ENCODE measurements at places on chromosomes 2 and 18.
A peak's percentile ranks its signal among the peaks of the same experiment; 100 is the strongest.

DNA sequence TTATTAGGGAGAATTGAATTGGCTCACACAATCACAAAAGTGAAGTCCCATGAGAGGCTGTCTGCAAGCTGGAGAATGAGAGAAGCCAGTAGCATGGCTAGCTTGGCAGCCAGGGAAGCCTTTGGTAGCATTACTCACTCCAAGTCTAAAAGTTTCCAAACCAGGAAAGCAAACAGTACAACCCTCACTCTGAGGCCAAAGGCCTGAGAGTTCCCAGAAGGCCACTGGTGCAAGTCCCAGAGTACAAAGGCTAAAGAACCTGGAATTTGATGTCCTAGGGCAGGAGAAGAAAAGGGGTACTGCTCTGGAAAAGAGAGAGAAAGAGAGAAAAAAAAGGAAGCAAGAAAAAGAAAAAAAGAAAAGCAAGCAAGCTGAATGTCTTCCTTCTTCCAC is 318.2 kb downstream of the RND3 start:
- DNase-seq: peak; percentile 93

DNA sequence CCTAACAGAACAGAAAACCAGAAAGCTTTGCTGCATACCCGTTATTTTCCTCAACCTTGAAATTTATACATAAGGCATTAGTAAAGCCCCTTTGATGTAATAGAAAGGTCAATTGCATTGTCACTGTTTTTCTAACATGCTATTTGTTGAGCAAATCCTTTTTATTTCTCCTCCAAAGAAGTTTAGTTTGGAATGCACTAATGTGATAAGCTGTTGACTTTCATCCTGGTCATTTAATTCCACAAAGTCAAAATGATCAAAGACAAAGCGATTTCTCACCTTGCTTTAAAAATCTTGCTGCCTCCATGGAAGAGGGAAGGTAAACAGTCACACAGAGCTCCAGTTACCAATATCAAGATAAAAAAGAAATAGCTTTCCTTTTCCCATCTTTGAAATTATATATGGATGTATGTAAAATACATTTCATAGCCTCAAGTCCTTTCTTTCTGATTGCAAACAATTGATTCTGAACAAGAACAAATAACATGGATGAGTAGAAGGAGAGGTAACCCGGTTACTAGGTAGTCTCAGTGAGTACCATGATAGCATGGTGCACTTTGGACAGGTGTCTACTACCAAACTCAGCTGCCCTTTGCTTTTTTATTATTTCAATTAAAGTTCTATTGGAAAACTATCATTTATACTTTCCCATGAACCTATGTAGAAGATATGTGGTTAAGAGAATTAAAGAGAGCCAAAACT is 452.7 kb downstream of the STK39 start:
- no peak for DNase-seq

DNA sequence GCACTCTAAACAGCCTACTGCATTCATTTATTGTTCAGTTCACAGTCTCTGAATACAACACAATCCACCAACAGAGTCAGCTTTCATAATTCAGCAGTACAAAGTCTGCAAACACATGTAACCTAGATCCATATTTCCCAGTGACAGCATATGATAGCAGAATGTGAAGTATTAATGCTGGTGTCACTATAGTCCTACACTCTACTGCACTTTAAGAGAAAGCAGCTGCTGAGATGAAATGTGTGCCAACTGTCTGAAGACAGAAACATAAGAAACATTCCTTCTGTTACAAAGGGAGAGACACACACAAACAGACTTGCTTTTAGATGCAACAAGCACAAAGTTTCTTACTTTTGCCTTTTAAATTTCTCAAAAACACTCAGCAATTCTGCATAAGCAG is 441.8 kb downstream of the ZEB2 start:
- no peak for DNase-seq

GRCh38 chr2:70425682-70426301 is 123.9 kb upstream of the FAM136A start:
- no peak for DNase-seq

DNA sequence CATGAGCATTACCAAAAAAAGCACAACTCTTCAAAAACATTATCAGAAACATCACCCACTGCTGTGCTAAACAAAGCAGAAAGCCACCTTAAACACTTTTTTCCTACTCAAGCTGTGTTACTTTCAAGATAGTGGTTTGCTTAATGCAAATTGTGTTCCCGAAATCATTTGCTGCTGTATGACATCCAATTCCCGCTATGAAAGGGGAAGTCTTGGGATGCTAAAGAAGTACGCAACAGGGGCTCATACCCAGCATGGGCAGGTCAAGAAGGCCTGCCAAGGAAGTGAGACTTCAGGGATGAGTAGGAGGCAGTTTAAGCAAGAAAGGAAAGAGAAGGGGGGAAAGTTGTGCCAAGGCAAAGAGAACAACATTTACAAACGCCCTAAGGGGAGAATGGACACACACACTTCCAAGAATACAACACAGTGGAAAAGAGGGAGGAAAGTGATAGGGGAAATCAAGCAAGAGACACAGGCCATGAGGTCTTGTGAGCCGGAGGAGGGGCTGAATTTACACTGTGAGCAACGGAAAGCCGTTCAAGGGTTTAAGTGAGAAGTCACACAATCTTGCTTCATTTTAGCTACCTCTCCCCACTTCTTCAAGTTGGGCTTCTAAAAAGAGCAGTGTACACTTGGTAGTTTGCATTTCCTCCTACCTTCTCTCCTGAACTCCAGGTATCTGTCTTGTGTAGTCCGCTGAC is 4.0 kb downstream of the PTPN2 start:
- DNase-seq: no peak

- DNase-seq: no peak
Observed at GRCh38 chr2:71526975-71527374, 73.6 kb downstream of the DYSF start.

DNA sequence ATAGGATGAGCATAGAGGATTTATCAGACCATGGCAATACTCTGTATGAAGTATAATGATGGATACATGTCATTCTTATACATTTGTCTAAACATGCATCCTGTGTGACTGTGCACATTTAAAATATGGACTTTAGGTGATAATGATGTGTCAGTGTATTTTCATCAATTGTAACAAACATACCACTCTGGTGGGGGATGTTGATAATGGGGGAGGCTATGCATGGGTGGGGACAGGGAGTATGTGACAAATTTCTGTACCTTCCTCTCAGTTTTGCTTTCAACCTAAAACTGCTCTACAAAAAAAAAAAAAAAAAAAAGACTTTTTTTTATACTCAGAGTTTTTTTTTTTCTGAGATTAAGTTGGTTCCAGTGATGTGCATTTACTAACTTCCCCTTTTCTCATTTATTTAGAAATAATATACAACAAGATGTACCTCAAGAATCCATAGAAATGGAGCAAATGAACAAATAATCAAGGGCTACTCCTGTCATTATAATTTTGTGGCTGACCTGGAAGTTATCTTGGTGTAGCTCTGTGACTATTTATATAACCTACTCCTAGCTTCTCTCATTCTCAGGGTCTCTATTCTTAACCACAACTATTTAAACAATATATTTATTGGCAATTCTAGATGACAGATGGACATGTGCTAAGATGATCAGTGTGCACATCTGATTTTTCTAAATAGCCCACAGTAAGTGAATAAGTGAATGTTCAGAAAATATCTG is 108.9 kb upstream of the ITGA4 start:
- no peak for DNase-seq

DNA sequence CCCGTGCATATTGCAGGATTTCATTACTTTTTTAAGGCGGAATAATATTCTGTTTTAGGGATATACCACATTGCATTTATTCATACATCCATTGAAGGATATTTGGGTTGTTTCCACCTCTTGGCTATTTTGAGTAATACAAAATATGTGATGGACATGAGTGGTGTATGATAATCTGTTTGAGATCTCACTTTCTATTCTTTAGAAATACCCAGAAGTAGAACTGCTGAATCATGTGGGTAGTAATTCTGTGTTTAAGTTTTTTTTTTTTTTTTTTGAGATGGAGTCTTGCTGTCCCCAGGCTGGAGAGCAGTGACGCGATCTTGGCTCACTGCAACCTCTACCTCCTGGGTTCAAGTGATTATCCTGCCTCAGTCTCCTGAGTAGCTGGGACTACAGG is 201.4 kb downstream of the NYAP2 start:
- no peak for DNase-seq

All from stromal cell of bone marrow (primary cell).